CD4-positive, CD25-positive, alpha-beta regulatory T cell (primary cell): ENCODE measurements at places on chromosomes 1 and 21. TPM values are rescaled to one million over a fixed set of nuclear protein-coding genes. Genes with fewer than 3 reads are reported as not detected.

Gene SIK1
- total RNA-seq: 243 TPM

Gene SMCP
- not detected for total RNA-seq

Gene TTC22
- total RNA-seq: 15.8 TPM

Gene GJA4
- not detected for total RNA-seq

Gene HCRTR1
- not detected for total RNA-seq

Gene SLC5A9
- not detected for total RNA-seq

Gene LCE1C
- total RNA-seq: not detected

Gene AMIGO1
- total RNA-seq: 6.6 TPM

Gene RGS16
- total RNA-seq: 16.6 TPM

Gene ADAMTSL4
- total RNA-seq: 0.12 TPM

Gene C1orf141
- not detected for total RNA-seq

Gene GBP5
- 425 TPM for total RNA-seq

Gene BPNT1
- 7.7 TPM for total RNA-seq

Gene TEKT2
- 0.81 TPM for total RNA-seq

Gene CMPK1
- 94.4 TPM for total RNA-seq

Gene NIT1
- total RNA-seq: 28.2 TPM

Gene PAQR6
- 3.7 TPM for total RNA-seq

Gene RIMKLA
- total RNA-seq: not detected

Gene DNM3
- 5.5 TPM for total RNA-seq

Gene ESPN
- total RNA-seq: 3.7 TPM

Gene MTARC1
- total RNA-seq: not detected

Gene SPRR2A
- not detected for total RNA-seq

Gene C21orf58
- 5.2 TPM for total RNA-seq

Gene TCHHL1
- total RNA-seq: not detected

Gene CTSS
- total RNA-seq: 114 TPM

Gene SYPL2
- not detected for total RNA-seq

Gene TMEM61
- not detected for total RNA-seq

Gene RTCA
- total RNA-seq: 49.9 TPM

Gene OLFML2B
- not detected for total RNA-seq

Gene PROK1
- total RNA-seq: not detected

Gene CD5L
- not detected for total RNA-seq

Gene LORICRIN
- total RNA-seq: not detected

Gene SLC45A3
- total RNA-seq: 0.74 TPM

Gene KRTAP7-1
- total RNA-seq: not detected

Gene SELE
- not detected for total RNA-seq

Gene CALML6
- not detected for total RNA-seq
